Left lobe of liver (tissue), 2 donors: ENCODE measurements at places on chromosomes 5 and 9. TPM values are rescaled to one million over a fixed set of nuclear protein-coding genes. Genes with fewer than 3 reads are reported as not detected.

DNA sequence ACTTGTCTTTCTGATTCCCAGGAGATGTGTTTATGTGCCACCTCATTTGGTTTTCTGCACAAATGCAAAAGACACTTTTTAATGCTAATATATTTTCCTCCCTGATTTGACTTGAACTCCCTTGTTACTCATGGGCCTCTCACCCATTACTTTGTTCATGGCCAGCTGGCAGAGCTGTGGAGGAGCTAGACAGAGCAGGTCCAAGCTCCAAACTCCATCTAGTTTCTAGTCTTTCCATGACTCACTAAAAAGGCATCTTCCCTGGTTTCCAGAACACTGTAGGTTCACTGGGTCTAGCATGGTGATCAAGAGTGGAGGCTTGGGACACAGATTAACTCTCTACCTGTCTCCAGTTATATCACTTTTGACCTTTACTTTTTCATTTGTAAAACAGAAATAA, 161.0 kb upstream of the SLC28A3 start:
- no peak for DNase-seq

- DNase-seq: peak; percentile 74
Observed at GRCh38 chr9:36148311-36149051, 11.9 kb downstream of the GLIPR2 start.

DNA sequence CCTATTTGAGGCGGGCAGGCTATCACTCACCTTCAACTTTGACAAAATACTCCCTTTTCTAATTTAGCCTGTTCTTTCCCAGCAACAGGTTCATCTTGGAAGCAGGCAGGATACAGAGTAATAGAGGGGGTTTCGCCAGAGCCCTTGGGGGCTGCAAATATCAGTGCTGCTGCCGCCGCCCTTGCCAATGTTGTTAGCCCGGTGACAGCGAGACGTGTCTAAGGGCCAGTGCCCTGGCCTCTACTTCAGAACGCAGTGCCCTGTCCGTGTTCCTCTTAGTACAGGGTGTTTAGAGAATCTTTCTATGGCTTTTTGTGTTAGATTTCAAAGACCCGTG, 703 bp downstream of the FAM120AOS start:
- no peak for DNase-seq

DNA sequence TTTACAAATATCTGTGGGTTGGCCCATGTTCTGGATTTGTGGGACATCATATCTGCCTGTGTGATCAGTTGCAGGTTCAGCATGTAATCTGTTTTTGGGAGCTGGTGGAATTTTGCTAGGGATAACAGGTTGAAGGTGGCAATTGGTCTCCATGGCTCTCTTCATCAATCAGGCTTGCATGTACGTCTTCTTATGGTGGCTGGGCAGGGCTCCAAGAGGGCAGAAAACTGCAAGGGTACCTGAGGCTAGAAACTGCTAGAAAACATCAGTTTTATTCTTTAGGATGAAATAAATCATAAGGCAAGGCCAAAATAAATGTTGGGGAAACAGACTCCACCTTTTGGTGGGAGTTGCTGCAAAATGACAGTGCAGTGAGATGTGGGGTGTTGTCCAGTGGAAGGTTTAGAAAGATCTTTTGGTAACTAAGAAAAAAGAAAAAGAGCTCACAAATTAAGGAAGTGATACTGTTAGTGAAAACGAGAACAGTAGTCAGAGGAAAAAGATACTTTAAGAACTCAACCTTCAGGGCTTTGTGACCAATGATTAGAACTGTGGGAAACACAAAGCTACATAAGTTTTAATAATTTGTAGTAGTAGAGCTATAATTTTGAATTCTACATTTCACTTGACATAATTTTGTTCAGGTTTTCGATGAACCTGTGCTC, 300.7 kb upstream of the IZUMO3 start:
- no peak for DNase-seq

The SLC23A1 gene
- total RNA-seq: 35.5 TPM

The OBP2B gene
- total RNA-seq: not detected

The ZFP37 gene
- 0.55 TPM for total RNA-seq

GRCh38 chr5:37727238-37727637, 112.6 kb downstream of the GDNF start:
- no peak for DNase-seq

DNA sequence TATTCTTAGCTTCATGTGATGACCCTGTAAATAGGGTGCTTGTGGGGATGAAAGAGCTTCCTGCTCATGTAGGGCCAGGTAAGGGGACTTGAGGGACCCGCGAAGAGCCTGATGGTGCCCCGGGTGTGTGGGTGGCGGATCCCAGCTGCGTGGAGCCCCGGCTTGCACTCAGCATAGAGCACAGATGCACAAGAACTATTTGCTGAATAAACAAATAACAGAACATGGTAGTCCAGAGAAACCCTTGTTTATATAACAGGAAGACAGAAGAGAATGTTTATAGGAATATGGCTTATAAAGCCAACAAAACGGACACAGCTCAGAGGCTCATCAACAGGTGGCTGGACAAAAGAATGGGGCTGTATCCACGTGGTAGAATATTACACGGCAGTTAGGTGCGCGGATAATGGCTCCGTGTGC, 106.9 kb upstream of the COL5A1 start:
- DNase-seq: no peak

GRCh38 chr9:100852088-100852487, 176.4 kb upstream of the PLPPR1 start:
- no peak for DNase-seq

GRCh38 chr5:99063737-99064136, 134.9 kb upstream of the CHD1 start:
- no peak for DNase-seq

The SMU1 gene
- 7.0 TPM for total RNA-seq

The NOXA1 gene
- 6.0 TPM for total RNA-seq

GRCh38 chr5:139140591-139141071, 57.5 kb downstream of the SIL1 start:
- DNase-seq: no peak

The CCT5 gene
- total RNA-seq: 47.9 TPM

The ZFP2 gene
- total RNA-seq: 0.63 TPM

- DNase-seq: no peak
Observed at GRCh38 chr5:132688536-132689339, 14.9 kb downstream of the IL4 start.

- DNase-seq: no peak
Observed at GRCh38 chr9:7237473-7238246, 479.9 kb downstream of the KDM4C start.

The MARVELD2 gene
- total RNA-seq: 29.7 TPM

GRCh38 chr9:136921307-136921706, 23.2 kb downstream of the FBXW5 start:
- no peak for DNase-seq

- DNase-seq: no peak
Observed at GRCh38 chr5:34831303-34831702, 7.7 kb upstream of the TTC23L start.

The TIFAB gene
- not detected for total RNA-seq

DNA sequence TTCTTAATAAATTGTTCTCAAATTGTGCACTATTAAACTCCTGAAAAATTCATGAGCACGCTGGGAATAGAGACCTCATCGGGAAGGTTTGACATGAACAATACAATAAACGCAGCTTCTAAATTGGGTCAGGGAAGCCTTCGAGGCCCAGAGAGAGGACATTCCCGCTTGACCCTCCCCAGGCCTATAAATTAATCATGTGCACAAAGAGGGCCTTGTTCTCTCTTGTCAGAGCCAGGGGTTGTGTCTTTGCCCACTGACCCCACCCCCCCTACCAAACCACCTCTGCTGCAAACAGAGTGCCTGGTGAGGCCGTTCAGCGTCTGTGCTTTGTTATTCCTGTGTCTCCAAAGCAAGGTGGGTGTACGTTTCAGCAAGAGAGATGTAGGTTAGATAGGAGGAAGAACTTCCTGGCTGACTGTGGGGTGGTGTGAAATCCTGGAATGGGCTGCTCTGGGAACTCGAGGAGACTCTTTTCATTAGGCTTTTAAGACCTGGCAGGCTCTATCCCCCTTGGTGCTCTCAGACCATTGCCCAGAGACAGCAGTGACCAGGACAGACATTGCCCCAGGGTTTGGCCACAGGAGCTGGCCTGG, 18.2 kb upstream of the DAB2IP start:
- no peak for DNase-seq

DNA sequence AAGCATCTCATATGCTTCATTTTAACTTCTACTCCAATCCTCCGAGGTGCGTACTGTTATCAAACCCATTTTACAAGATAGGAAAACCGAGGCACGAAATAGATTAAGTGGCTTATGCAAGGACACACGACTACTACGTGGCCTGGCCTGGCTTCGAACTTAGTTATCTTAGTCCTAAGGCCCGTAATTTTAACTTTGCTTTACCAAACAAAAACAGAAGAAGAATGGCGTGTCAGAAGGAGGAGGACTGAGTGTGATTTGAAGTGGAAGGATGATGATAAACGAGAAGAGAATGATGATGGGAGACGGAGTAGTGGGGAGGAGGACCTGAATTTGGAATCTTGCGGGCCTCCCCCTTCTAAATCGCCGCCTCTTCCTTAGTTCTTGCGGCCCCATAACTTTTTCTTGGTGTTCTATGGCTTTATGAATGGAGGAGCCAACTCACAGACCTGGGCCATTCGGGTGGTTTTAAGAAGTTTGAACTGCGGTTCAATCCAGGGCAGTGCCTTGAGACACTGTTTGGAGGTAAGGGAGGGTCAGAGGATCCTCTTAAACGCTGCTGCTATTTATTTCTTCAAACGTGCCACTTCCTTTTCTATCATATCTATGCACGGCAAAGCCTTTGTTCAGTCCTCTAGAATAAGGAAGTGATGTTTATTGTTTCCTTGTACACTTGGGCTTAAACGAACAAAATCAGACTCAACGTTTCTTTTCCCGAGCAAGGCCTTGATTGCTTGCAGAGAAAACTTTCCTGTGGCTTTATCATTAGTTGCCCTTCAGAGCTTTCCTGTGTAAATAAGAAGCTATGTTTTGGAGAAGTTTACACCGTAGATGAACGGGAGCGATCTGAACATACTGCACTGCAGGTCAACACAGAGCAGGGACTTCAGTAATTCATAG, 795 bp downstream of the CNOT8 start:
- DNase-seq: no peak

- no peak for DNase-seq
Observed at GRCh38 chr5:172679628-172680212, 38.7 kb downstream of the NEURL1B start.

The RABGAP1 gene
- 13.9 TPM for total RNA-seq

GRCh38 chr9:127626752-127627493, 14.8 kb downstream of the STXBP1 start:
- DNase-seq: no peak

DNA sequence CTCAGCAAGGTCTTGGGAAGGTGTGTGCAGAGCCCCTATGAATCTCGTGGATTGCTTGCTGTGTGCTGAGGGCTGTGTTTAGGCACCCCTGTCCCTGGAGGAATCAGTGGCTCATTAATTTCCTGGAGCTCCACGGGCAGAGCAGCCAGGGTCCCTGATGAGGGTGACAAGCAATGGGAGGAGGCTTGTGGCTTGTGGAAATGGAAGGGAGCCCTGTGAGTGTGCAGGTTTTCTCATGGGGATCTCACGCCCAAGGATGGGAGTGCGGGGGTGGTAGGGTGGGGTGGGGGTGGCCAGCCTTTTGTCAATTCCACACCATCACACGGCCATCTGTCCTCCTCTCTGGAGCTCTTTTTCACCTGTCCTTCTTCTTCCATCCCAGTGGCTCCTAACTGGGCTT, 25.3 kb downstream of the PHF2 start:
- DNase-seq: peak; percentile 24

The ALDH1B1 gene
- 53.7 TPM for total RNA-seq

DNA sequence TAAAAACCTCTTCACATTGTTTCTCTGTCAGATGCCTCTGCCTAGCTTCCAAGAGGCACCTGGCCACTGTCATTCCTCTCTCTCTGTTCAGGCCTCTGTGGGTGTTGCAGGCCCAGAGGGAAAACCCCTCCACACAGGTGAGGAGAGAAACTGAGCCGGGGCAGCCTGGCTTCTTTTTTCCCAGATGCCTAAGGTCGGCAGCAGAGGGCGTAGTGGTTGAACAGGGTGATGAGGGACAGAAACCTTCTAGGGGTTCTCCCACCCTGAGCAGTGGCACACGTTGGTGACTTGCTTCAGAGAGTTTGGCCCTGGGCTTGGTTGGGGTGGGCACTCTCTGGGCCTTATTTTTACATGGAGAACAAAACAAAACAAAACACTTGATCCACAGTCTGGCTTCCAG, 12.2 kb downstream of the IL9 start:
- no peak for DNase-seq

DNA sequence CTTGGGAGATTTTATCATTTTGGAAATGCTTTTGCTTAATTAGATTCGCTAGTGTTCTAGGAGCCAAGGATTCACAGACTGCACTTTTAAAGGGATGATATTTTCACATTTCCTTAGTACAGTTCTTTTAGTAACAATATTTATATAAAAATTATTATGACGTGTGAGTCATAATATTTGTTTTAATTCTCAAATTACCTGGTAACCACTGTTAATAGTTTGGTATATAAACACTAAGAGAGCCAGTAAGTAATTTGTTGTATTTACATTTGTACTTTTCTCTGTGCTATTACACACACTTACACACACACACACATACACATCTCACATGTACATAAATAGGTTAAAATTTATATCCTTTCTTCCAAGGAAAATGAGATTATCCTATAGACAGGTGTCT, 58.8 kb upstream of the RAD23B start:
- DNase-seq: no peak

DNA sequence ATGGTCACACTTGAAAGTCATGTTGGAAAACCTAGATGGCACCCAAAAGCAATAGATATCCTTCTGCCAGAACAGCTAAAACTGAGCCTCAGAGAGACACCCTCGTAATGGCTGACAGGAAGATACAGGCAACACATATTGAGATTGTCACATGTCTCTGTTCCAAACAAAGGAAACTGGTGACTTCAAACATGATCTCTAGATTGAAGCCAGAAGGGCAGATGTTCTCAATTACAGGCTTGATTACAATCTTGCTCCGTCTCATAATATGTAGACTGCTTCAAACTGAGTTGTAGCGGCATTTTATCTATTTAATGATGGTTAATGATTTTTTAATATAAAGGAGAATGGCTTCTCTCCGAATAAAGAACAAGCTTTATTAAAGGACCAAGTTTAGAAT, 774.3 kb downstream of the KCTD16 start:
- DNase-seq: no peak

The KCNV2 gene
- total RNA-seq: not detected

- DNase-seq: no peak
Observed at GRCh38 chr5:73764586-73764985, 138.6 kb downstream of the ARHGEF28 start.

GRCh38 chr9:73095425-73095824, 56.2 kb upstream of the ANXA1 start:
- no peak for DNase-seq

- no peak for DNase-seq
Observed at GRCh38 chr9:128587453-128587852, 35.1 kb downstream of the SPTAN1 start.

GRCh38 chr5:154653764-154654485, 101.3 kb upstream of the LARP1 start:
- DNase-seq: peak; percentile 46

The HRCT1 gene
- 0.96 TPM for total RNA-seq

DNA sequence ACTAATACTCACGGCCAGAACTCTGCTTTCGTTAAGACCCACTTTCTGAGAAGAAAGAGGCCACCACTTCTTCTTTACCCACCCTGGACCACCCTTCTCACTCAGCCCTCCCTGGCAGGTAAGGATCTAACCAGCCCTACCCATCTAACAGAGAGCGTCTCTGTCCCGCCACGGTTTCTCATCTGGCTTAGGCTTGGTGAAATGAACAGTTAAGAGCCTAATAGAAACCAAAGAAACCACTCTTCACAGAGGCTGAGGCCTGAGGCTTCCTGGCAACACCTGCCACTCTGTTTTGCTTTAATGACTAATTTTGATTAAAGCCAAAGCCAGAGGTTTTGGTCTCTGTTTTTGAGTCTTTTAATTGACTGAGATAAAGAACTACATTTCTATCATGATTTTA, 354.1 kb upstream of the SLC30A5 start:
- DNase-seq: no peak

GRCh38 chr5:132243366-132243977, 14.0 kb upstream of the PDLIM4 start:
- no peak for DNase-seq
